Activated T-cell treated with anti-CD3 and anti-CD28 coated beads, Interleukin-2, amount 50 U/mL, for 72 hours (primary cell): ENCODE measurements at places on chromosomes 3 and 15.

DNA sequence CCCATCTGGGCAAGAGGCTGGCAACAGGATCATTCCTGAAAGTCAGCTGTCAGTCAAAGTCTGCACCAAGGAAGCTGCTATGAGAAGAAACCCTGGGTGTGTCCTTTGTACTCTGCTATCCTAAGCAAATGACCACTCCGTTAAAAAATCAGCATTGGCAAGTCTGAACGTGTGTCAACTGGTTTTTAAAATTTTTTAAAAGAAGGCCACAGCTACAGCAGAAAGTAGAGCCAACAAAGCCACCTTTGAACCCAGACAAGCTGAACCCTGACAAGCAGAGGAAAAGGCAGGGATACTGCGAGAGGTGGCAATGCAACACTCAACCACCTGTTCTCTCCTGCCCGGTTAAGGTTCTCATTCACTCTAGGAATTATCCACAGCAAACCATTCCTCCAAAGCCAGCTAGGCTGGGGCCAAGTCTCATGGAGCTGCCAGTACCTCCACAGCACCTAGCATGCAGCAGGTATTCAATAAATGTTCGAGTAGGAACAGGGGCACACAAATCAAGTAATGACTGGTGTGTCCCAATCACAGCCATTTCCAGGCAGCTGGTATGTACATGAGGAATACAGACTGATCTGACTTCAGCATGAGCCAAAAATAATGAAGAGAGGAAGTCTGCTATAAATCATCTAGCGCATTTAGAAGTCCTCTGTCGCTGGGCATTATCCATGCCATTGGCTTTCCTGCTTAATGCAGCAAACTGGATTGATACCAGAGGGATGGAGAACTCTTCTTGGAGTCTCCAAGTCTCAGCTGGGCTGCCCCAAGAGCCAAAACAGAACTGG, 76.0 kb downstream of the ADCY5 start:
- DNase-seq = no peak

GRCh38 chr3:188233320-188233719, 79.4 kb downstream of the LPP start:
- DNase-seq = no peak

DNA sequence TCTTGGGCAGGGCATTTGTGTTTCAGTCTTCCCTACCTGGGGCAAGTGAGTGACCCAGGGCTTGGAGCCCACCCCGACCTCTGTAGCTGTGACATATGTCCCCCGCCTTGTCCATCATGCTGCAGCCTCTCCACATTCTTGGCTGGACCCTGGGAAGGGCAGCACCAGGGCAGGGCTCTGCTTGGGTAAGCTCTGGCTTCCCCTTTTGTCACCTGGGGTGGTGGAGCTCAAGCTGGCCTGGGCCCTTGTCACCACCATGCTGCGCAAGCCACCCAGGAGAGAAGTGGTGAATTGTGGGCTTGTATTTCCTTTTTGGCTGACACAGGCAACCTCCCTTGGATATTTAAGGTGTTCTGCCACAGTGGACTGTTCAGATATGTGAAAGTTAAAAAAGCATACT, 29.3 kb downstream of the SPSB4 start:
- no peak for DNase-seq

DNA sequence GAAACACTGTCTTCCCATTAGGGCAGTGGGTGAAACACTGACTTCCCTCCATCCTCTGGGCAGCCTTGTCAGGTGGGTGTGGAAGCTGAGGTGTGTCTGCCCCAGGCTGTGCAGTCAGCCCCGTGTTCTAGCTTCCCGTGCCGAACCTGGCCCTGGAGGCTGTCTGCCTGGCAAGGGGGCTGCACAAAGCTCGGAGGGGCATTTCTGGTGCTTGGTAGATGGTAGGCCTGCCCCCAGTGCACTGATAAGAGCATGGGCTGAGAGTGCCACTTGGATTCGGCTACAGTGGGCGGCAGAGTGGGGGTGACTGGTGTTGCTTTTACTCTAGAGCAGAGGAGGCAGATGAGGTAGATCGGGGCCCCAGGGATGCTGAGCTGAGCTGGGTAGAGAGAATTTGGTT, 21.3 kb downstream of the IGF1R start:
- no peak for DNase-seq

DNA sequence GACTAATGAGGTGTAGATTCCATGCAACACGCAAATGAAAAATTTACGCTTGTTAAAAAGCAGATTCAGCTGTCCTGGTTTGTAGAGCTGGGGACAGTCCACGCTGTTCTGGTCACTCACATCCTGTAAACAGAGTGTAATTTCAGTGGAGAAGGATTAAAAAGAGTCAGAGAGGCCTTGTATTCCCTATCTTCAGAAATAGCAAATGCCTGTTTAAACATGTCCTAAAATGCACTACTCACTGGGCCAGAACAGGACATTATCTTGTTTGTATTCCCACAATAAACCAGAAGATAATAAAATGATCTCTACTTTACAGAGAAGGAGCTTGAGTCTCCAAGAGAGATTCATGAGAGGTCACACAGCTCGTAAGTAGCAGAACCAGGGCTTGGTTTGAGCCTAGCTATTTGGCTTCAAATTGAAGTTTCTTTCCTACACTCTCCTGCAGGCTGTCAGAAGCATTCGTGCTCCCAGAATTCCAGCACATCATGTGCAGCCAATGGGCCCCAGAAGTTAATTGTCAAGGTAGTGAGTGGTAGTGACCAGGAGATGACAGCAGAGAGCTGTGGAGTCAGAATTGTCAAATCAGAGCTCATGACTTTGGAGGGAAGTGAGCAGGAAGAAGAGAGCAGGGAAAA, 242.5 kb downstream of the ATP8B4 start:
- DNase-seq = no peak

DNA sequence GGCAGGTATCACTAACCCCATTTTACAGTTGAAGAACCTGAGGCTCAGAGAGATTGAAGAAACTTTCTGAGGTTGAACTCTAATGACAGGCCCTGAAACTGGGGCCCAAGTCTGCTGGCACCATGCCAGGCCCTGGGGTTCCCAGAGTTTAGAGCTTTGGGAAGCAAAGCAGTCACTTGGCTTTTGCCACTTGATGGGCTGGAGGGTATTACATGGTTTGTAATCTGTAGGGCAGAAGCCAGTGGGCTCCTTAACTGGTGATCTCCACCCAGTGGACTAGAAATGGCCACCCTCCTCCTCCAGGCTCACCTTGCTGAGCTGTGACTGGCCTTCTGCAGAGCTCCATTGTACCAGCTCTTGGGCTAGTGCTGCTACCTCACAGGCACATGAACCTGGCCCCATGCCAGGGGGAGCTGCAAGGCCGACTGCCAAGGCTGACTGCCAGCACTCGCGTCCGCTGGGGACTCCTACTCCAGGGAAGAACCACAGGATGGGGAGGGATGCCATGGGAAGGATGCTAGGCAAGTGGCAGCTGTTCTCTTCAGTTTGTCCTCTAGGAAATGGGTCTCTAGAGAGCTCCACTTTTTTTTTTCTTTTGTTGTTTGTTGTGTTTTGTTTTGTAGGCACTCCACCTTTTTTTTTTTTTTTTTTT, 104.8 kb downstream of the ETFA start:
- DNase-seq = no peak

GRCh38 chr3:183563536-183563874, 8.0 kb upstream of the KLHL6 start:
- no peak for DNase-seq

- no peak for DNase-seq
Measured at GRCh38 chr3:172808969-172809546, 58.5 kb downstream of the ECT2 start.

- no peak for DNase-seq
Measured at GRCh38 chr3:164539215-164539614, 539.1 kb downstream of the SI start.
